ENCODE measurements at places on chromosomes 12 and 14. TPM values are rescaled to one million over a fixed set of nuclear protein-coding genes. Genes with fewer than 3 reads are reported as not detected.

DNA sequence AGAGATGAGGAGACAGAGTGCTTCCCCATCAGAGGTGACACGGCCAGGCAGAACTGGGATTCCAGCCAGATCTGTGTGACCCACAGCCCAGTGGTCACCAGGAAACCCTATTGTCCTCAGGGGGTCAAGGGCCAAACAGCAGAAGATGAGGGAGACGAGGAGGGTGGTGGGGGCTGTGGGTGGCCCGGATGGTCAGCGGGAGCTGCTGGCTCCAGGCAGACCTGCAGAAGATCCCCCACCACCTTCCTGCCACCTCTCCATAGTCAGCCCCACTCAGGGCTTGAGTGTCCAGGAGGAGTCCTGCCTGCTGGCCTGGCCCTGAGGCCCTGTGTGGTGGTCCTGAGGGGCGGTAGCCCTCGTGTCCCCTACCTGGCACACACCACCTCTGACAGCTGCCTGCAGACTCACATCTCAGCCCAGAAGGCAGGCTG is 136.8 kb downstream of the CALM1 start:
- DNase-seq, result no peak

GRCh38 chr14:100855256-100855930 is 29.5 kb downstream of the MEG3 start:
- no peak for DNase-seq

DNA sequence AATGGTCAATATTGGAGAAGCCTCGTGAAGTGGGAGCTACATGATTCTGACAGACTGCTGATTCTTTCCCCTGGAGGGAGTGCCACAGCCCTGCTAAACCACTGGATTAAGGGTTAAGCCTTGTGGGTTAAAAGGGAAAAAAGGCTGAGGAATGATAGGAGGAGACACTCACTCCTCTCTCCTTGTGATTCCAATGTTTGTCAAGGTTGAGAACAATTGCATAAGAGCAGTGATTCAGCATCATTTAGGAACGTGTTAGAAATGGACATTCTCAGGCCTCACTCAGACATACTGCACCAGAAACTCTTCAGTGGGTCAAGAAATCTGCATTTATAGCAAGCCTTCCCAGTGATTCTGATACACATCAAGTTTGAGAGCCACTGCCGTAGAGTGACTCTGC is 87.8 kb upstream of the GZMB start:
- no peak for DNase-seq

DNA sequence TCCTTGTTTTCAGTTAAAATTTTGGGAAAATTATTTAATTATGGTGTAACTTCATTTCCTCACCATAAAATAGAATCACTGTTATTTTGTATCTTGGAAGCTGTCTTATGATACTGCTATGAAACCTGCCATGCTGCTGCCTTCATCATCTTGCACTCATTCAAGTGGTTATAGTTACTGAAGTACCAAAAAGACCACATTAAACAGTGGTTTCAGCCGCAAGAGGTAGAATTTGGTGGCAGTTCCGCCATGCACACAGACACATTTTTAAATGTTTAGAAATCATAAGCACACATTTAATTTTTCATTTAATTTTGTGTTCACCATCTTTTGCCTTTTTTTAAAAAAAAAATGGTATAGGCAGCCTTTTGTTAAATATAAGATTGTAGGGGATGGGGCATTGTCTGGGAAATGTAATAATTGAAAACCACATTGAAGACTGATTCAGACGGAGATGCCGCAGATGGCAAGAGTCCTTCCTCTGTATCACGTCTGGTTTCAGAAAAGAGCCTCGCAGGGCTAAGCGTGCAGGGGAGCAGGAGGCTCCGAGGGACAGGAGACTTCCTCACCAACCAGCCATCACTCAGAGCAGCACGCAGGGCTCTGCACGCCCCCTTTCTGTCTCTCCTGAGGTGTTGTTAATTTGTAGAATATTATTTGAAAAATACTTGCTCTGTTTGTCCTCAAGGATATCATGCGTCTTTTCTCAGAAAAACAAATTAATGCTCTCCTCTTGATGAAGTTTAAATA is 115.2 kb upstream of the PELI2 start:
- DNase-seq, result no peak

- DNase-seq, result no peak
Measured at GRCh38 chr14:100911665-100912316, 8.3 kb upstream of the RTL1 start.

DNA sequence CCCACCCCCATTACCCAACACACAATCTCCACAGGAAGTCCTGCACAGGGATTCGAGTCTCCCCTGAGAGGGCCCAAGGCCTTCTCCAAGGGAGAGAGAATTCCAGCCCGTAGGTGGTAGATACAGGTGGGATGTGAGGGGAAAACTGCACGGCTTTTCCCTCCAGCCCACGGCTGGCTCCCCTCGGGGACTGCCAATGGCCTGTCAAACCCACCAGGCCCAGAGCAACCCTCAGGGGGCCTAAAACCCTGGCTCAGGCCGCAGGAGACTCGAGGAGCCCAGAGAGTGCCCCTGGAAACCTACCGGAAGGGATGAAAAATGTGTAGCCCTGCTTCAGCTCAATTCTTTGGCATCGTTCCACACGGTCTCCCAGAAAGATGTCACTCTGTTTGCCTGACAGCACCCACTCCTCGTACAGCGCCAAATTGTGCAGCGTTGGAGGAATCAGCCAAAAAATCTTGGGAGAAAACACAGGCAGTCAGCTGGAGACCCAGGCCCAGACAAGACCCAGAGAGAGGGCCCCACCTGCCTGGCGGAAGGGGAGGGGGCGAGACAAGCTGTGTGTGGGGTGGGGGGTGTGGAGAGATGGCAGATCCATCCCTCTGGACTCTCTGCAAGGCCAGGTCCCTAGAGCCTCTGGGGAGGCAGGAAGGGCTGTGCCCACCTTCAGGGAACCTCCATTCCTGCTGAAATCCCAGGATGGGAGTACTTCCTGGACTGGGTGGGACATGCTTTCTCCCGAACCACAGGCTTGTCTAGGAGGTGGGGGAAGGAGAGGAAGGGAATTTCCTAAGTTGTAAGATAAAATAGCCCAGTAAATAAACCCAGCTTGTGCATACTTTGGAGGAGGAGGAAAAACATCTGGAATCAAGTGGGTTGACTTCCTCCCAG is 48.1 kb downstream of the KDM2B start:
- no peak for DNase-seq

DNA sequence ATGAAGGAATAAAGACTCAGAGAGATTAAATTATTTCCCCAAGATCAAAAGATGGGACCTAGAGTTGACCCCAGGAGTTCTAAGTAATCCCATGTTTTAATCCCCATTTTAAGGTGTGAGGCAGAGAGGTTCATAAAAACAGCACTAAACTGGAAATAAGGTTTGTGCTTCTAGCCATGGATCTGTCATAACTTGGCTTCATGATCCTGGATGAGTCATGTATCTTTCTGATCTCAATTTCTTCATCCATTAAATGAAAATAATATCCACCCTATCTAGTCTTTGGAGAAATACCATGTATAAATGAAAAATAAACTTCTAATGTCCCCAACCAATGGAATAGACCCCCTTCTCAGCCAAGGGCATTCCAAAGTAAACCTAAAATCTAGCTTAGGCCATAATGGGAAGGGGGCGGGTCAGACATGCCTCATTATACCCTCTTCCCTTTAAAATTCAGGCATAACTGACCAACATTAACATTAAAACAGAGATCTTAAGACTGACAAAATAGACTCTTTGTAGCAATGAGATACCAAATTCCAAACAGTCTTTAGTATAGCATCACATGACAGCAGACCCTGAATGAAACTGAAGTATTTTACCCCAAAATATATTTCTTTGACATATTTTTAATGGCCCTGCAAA is 47.8 kb downstream of the SLC41A2 start:
- DNase-seq, result no peak

DNA sequence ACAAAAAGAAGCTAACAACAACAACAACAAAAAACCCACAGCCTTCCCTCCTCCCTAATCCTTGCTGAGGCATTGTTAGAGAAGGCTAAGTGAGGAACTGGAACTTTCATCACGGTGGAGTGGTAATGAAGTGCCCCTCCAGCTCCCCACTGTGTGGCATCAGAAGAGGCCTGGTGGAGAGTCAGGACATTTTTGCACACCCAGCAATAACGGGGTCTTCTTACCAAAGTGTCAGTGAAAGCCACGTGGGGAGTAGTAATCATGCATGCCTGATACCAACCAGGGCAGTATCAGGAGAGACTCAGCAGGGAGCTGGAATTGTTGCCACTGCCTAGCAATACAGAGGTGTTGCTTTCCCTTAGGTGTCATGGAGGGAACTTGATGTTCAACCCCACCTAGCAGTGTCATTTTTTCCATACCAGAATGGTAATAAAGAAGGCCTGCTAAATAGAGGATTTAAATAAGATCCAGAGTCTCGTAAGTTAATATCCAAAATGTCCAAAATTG is 299.7 kb upstream of the RGS6 start:
- DNase-seq, result no peak

DNA sequence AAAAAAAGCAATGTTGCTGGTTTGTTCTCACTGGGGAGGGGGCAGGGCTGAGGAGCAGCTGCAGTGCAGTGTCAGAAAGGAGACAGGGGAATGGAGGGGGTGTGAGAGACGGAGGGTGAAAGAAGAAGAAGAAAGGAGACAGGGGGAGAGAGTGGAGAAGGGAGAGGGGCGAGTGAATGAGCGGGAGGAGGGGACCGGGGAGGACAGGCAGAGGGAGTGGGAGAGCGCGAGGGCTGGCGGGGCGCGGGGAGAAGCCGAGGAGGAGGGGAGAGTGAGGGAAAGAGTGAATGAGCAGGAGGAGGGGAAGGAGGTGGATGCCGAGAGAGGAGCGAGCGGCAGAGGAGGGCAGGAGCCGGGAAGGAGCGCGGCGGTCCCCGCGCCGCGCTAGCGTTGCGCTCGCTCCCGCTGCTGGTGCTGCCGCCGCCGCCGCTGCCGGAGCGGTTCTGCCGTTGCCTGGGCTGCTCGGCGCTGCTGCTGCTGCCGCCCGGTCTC is at the start of gene NOVA1:
Gene NOVA1 (minus strand): TSS at position 445 of the 492 bp plus-strand sequence. CDS start 597 bp downstream, outside the sequence.
- DNase-seq, result peak; percentile 10

DNA sequence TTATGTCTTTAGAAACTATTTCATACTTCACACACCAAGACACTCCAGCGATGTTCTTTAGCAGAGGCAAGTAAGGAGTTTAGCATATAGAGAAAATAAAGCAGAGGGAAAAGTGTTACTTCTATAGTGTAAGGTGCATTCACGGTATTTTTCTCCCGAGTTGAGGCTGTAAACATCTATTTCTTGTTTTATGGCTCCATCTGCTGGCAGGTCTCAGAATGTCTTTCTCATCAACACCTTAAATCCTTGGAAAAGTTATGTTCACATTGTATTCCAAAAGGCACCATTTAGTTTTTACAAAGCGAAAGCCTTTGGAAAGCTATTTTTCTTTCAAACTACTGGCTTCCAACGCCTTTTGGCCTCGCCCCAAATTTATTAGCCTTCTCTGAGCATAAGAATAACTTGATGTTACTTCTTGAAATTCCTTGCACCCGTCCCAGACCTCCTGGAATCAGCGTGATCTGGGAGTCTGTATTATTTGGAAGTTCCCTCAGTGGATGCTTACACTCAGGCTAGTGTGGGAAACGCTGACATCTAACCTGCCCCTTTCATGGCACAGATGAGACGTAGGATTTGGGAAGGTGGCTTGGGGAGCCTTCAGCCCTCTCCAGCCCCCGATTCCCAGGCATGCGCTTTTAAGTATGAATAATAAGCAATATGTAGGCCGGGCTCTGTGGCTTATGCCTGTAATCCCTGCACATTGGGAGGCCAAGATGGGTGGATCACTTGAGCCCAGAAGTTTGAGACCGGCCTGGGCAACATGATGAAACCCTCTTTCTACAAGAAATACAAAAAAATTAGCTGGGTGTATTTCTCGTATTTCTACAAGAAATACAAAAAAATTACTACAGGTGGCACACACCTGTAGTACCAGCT is 1.9 kb upstream of the PIWIL1 start:
- DNase-seq, result peak; percentile 69

DNA sequence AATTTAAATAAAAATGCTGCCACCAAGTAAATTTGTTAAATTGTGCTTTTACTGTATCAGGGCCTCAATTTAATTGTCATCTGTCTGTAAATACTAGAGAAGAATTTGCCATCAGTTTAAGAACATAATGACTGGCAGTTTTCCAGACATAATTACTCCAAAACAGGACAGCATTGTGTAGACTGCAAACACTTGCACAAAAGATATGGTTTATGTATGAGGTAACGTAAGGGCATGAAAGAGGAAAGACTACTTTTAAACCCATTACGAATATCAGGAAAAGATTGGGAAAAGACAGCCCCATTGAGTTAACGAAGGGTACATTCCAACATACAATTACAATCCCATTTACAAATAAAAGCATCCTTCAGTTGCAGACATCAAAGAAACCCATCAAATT is 59.8 kb upstream of the KRR1 start:
- no peak for DNase-seq

GRCh38 chr12:65318186-65318685 is 39.8 kb downstream of the MSRB3 start:
- DNase-seq, result no peak

- no peak for DNase-seq
Measured at GRCh38 chr14:71221119-71221518, 313.9 kb downstream of the PCNX1 start.

DNA sequence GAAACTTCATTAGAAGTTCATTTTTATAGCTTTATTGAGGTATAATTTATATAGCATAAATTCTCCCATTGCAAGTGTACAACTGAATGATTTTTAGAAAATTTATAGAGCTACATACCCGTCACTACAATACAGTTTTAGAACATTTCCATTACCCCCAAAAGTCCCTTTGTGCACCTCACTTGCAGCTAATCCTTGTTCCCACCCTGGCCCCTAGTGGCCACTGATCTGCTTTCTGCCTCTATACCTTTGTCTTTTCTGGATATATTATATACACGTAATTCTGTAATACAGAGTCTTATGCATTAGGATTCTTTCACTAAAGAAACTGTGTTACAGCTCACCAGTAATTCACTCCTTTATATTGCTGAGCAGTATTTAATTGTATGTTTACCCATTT is 145.1 kb upstream of the DIO2 start:
- no peak for DNase-seq

The CCDC177 gene
- not detected for total RNA-seq

The FAM186B gene
- total RNA-seq, result 0.32 TPM

The PRB2 gene
- total RNA-seq, result not detected

The AVPR1A gene
- 0.98 TPM for total RNA-seq

The FGF6 gene
- not detected for total RNA-seq

The KRT5 gene
- not detected for total RNA-seq

The RHNO1 gene
- total RNA-seq, result 17.6 TPM

The RDH12 gene
- 166 TPM for total RNA-seq

The TESPA1 gene
- 4.1 TPM for total RNA-seq

The ZBTB42 gene
- total RNA-seq, result 10.3 TPM
